EL (cell line): ENCODE measurements at places on chromosomes 3 and 15.
A peak's percentile ranks its signal among the peaks of the same experiment; 100 is the strongest.

GRCh38 chr3:4461468-4462090 is 5.5 kb downstream of the SUMF1 start:
- DNase-seq = no peak

GRCh38 chr3:150861851-150862250 is 43.4 kb downstream of the MINDY4B start:
- DNase-seq = no peak

DNA sequence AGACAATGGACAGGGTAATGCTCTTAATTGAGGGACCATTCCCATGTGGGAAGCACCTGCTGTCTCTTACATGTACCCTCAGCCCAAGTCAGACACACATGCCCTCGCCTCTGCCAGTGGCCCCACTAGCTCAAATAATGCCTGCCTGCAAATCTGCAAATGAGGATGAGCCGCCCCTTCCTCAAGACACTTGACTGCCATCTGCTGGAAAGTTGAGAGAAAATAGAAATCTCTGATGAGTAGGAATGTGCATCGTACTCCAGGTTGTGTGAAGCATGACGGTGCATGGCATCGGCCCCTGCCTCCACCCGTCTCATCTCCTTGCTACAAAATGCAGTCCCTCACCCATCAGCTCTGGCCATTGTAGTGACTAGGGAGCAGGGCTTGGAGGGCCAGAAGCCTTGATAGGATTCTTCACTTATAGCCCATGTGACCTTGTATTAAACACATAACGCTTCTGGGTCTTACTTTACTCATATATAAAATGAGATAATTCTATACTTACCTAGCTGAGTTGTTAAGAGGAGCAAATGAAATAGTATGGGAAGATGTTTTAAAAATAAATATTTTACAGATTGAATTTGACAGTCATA is 6.3 kb upstream of the SCN5A start:
- DNase-seq = peak; percentile 41

DNA sequence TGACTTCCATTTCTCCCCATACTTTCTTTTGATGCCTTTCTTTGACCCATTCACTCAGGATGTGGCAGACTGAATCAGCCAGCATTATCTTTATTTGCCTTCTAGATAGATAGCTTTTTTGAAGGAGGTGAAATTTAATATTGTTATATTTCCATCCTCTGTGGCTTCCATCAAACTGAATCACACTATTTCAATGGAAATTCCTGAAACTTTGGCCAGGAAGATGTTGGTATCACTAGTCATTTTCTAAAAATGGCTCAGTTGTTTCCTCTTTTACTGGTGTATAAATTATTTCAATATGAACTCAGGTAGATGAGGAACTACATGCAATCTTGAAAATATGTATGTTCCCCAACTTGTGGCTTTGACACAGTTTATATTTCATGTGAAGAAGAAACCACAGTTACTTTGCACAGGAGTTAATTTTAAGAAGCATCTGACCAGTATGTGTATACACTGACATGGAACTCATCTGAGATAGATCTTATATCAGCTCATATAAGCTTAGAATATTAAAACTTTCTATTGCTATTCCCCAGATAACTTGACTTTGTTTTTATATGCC is 248.3 kb downstream of the CGGBP1 start:
- no peak for DNase-seq

GRCh38 chr15:59611276-59612260 is at the start of gene GCNT3:
Gene GCNT3 (plus strand): TSS chr15:59611783. CDS start chr15:59618239, 6,456 bp downstream.
- peak; percentile 7 for DNase-seq
